ENCODE measurements at places on chromosomes 2 and 18.

GRCh38 chr2:106189325-106189724, 4.8 kb downstream of the UXS1 start:
- DNase-seq, result no peak

DNA sequence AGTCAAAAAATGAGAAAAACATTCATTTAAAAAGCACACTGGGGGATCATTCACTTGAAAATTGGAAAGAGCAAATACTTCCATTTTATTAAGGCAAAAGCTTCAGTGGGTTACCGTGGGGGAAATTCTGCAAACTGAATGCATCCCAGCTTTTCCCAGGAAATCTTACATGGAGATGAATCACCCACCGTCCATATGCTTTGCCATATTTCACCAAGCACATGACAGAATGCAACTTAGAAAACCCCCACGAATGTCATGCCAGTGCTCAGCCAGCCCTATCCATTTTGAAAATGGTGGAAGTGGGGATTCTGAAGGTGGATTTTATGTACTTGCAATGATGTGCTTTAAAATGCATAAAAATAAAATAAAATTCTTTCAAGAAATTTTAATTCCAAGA, 485.5 kb upstream of the ID2 start:
- no peak for DNase-seq

DNA sequence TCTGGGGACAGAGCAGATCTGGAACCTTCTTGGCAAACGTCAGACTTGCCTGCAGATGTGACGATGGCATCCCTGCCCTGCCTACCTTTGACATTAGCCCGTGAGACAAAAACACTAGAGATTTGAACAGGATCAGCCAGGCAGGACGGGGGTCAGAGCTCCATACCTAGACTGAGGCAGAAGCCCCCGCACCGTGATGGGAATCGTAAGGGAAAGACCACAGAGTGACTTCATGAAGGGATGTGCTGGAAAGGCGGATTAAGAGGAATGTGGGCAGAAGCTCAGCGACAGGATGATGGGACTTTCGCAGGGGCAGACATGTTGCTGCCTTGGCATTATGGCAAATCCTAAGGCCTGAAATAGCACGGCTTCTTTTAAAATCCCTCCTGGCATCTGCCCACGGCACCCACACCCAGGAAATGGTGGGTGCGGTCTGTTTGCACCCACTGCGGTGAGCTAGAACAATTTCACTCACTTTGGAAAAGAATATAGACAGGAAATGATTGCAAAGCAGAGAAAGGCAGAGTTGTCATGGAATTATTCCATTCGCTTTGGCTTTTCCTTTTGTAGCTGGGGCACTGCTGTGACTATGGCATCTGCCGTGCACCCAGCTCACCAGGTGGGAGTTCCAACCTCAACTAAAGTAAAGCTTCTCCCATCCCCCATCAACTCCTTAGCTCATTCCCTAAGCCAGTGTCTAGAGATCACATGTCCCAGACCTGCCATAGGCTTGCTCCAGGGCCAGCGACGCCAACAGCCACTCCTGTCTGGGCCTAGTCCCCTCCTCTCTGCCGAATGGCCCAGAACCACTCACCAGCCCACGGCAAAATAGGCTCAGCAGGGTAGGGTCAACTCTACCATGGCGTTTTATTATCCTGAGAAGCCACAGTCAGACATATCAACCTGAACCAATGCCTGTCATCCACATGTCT, 112.7 kb upstream of the NPAS2 start:
- no peak for DNase-seq

DNA sequence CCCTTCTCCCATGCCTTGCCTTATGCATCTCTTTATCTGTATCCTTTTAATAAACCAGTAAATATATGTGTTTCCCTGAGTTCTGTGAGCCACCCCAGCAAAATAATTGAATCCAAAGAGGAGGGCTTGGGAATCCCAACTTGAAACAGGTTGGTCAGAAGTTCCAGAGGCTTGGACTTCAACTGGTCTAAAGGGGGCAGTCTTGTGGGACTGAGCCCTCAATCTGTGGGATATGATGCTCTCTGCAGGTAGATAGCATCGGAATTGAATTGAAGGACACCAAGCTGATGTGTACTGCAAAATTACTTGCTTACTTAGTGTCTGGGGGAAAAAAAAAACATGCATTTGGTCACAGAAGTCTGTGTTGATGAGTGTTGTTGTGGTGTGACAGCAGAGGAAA, 1033.5 kb upstream of the TMEFF2 start:
- DNase-seq, result no peak

- no peak for DNase-seq
Measured at GRCh38 chr2:147368306-147368705, 476.5 kb upstream of the ACVR2A start.

DNA sequence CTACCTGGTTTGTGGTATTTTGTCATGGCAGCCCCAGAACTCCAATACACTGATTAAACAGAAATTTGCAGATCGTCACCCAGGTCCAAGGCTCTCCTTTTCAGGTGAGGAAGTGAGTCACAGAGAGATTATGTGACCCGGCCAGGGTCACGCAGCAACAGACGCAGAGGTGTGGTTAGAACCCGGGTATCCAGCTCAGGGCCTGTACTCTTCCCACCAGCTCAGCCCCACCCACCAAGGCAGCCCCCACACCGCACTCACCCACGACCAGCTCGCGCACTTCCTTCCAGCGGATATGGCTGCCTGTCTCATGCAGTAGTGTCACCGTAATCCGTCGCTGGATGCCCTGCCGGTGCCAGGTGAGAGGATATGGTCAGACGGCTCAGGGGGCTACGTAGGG, 48.1 kb downstream of the AQP12A start:
- DNase-seq, result no peak
